Purkinje cell (primary cell): ENCODE measurements at places on chromosomes 1 and 21. TPM values are rescaled to one million over a fixed set of nuclear protein-coding genes. Genes with fewer than 3 reads are reported as not detected.

Gene FAM229A
- not detected in 2 replicates for polyA plus RNA-seq

Gene GBP7
- polyA plus RNA-seq, result 0.13 TPM in 1 of 2 replicates, not detected in the other

Gene VSIG8
- not detected in 2 replicates for polyA plus RNA-seq

Gene HSD3B1
- polyA plus RNA-seq, result not detected in 2 replicates

Gene PTPN14
- polyA plus RNA-seq, result 0.43 and 0.46 TPM in 2 replicates

Gene FAM163A
- not detected in 2 replicates for polyA plus RNA-seq

Gene LCE6A
- not detected in 2 replicates for polyA plus RNA-seq

Gene SAMD13
- 0.84 and 1.0 TPM in 2 replicates for polyA plus RNA-seq

Gene LRRC8B
- 7.5 and 12.6 TPM in 2 replicates for polyA plus RNA-seq

Gene RGS5
- polyA plus RNA-seq, result 5.9 and 10.6 TPM in 2 replicates

Gene SLC1A7
- not detected in 2 replicates for polyA plus RNA-seq

Gene HENMT1
- polyA plus RNA-seq, result 30.2 and 48.8 TPM in 2 replicates

Gene SIKE1
- polyA plus RNA-seq, result 149 and 156 TPM in 2 replicates

Gene RXFP4
- polyA plus RNA-seq, result not detected in 2 replicates

Gene MAEL
- polyA plus RNA-seq, result 4.6 and 5.4 TPM in 2 replicates
